ENCODE measurements at places on chromosomes 1 and 21. TPM values are rescaled to one million over a fixed set of nuclear protein-coding genes. Genes with fewer than 3 reads are reported as not detected.

The C21orf58 gene
- 1.7 TPM for polyA plus RNA-seq

The DENND1B gene
- 4.9 TPM for polyA plus RNA-seq

The COL16A1 gene
- 27.4 TPM for polyA plus RNA-seq

The ELAVL4 gene
- not detected for polyA plus RNA-seq

The INSRR gene
- polyA plus RNA-seq: 0.15 TPM

The NTMT2 gene
- not detected for polyA plus RNA-seq

The PRR9 gene
- polyA plus RNA-seq: not detected

The PGBD5 gene
- 1.2 TPM for polyA plus RNA-seq

The EXTL1 gene
- 0.18 TPM for polyA plus RNA-seq

The AXDND1 gene
- polyA plus RNA-seq: 8.1 TPM

The SIM2 gene
- polyA plus RNA-seq: 6.9 TPM

The MPL gene
- polyA plus RNA-seq: not detected

The EDN2 gene
- polyA plus RNA-seq: 1.5 TPM

The ZNF695 gene
- 0.63 TPM for polyA plus RNA-seq

The CLIC6 gene
- 65.2 TPM for polyA plus RNA-seq

The TTC39A gene
- polyA plus RNA-seq: 8.3 TPM

The EFNA3 gene
- 1.5 TPM for polyA plus RNA-seq

The OR2M7 gene
- not detected for polyA plus RNA-seq

The TRNAU1AP gene
- 22.1 TPM for polyA plus RNA-seq

The SMIM1 gene
- 7.3 TPM for polyA plus RNA-seq

The MX2 gene
- polyA plus RNA-seq: 5.0 TPM

The CFHR1 gene
- polyA plus RNA-seq: not detected

The CLCA2 gene
- not detected for polyA plus RNA-seq

The KLF18 gene
- polyA plus RNA-seq: not detected

The KCNH1 gene
- 0.10 TPM for polyA plus RNA-seq

The KLHL12 gene
- polyA plus RNA-seq: 13.0 TPM

The SV2A gene
- polyA plus RNA-seq: 0.46 TPM

The SPATA46 gene
- not detected for polyA plus RNA-seq

The VCAM1 gene
- polyA plus RNA-seq: 1.1 TPM
